ENCODE measurements at places on chromosomes 16 and 17. TPM values are rescaled to one million over a fixed set of nuclear protein-coding genes. Genes with fewer than 3 reads are reported as not detected.

The TP53TG3C gene
- not detected for total RNA-seq

The HOXB2 gene
- 28.7 TPM for total RNA-seq

The CCDC92B gene
- total RNA-seq = not detected

The DOK4 gene
- 26.4 TPM for total RNA-seq

The SEZ6 gene
- total RNA-seq = not detected

The KCNH6 gene
- total RNA-seq = not detected

The TBC1D3I gene
- 0.39 TPM for total RNA-seq

The KCTD19 gene
- total RNA-seq = not detected

The FBXW10 gene
- not detected for total RNA-seq

The TP53TG3 gene
- total RNA-seq = not detected

The VMO1 gene
- not detected for total RNA-seq

The TBC1D28 gene
- total RNA-seq = not detected

The EVPLL gene
- total RNA-seq = not detected

The CCL8 gene
- total RNA-seq = not detected

The ZNF821 gene
- 12.0 TPM for total RNA-seq

The ODAD4 gene
- total RNA-seq = 0.52 TPM

The PPY gene
- total RNA-seq = not detected

The PLA2G15 gene
- total RNA-seq = 21.7 TPM

The LGALS9B gene
- not detected for total RNA-seq

The SOX8 gene
- total RNA-seq = 0.88 TPM

The MT1M gene
- 12.5 TPM for total RNA-seq

The ANKS4B gene
- total RNA-seq = not detected

The TMC8 gene
- total RNA-seq = not detected

The KLHL11 gene
- 23.9 TPM for total RNA-seq

The TOX3 gene
- total RNA-seq = 5.0 TPM

The PTRH2 gene
- total RNA-seq = 16.8 TPM

The DRG2 gene
- 44.0 TPM for total RNA-seq

The CREBBP gene
- total RNA-seq = 14.7 TPM

The CD68 gene
- 37.4 TPM for total RNA-seq

The CCL3 gene
- not detected for total RNA-seq

The DPEP3 gene
- total RNA-seq = not detected

The SPNS2 gene
- 0.26 TPM for total RNA-seq

The EPX gene
- not detected for total RNA-seq

The GNG13 gene
- not detected for total RNA-seq

The CTRB1 gene
- not detected for total RNA-seq

The TLCD3A gene
- 14.9 TPM for total RNA-seq

The STAT3 gene
- 55.2 TPM for total RNA-seq

The MARVELD3 gene
- total RNA-seq = not detected

The DNAH17 gene
- 0.08 TPM for total RNA-seq

The RNF222 gene
- total RNA-seq = not detected

The KRTAP4-3 gene
- total RNA-seq = not detected

The HIGD1B gene
- total RNA-seq = not detected

The XYLT1 gene
- total RNA-seq = 1.1 TPM

The ITGA2B gene
- 0.56 TPM for total RNA-seq

The TBC1D26 gene
- 0.24 TPM for total RNA-seq

The KCNG4 gene
- not detected for total RNA-seq

The TPPP3 gene
- total RNA-seq = 0.91 TPM
